Central memory CD8-positive, alpha-beta T cell (primary cell): ENCODE measurements at places on chromosomes 4 and X.
A peak's percentile ranks its signal among the peaks of the same experiment; 100 is the strongest.

GRCh38 chr4:1365271-1366178, 18.5 kb downstream of the UVSSA start:
- DNase-seq, result no peak

DNA sequence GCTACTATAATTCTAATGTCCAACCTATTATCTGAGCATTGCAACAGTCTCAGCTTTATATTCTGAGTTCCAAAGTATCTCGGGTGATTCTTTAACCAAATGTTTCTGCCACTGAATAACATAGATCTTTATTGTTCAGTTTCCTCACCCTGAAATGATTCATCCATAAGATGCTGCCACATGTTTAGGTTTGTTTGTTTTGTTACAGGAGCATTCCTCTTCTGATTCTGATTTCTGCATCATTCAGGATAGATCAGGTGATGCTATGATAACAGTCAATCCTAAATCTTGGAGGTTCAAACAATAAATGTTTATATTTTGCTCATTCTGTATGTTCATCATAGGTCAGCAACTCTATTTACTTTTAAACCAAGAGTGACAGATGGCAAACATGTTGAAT, 927.6 kb downstream of the PCDH7 start:
- DNase-seq, result no peak

DNA sequence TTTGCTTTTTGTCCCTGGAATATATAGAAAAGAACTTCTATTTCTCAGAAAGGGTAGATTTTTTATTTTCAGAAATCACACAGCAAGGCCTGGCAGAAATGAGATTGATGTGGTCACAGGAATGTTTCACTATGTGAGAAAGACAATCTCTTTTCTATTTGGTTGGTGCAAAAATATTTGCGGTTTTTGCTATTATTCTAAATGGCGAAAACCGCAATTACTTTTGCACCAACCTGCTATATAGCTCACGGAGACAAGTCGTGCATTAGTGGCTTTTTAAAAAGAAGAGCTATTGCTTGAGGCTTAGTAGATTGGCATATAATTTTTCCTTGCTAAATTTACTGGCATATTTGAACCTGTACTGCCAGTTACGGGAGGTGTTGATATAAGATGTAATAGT, 100.4 kb downstream of the ITM2A start:
- no peak for DNase-seq

DNA sequence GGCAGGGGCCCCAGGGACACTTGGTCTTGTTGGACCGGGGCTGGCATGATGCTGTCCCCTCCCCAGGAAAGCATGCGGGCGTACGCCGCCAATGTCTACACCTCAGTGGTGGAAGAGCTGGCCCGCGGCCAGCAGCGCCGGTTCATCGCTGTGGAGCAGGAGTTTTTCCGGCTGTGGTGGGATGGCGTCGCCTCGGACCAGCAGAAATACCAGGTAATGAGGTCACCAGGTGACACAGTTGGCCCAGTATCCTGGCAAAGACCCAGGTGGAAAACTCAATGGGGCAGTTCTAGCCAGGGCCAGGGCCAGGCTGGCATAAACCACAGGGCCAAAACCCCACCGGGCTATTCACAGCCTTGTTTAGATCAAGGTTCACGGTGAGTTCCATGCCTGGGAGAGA, 1.5 kb downstream of the MAN2B2 start:
- no peak for DNase-seq

DNA sequence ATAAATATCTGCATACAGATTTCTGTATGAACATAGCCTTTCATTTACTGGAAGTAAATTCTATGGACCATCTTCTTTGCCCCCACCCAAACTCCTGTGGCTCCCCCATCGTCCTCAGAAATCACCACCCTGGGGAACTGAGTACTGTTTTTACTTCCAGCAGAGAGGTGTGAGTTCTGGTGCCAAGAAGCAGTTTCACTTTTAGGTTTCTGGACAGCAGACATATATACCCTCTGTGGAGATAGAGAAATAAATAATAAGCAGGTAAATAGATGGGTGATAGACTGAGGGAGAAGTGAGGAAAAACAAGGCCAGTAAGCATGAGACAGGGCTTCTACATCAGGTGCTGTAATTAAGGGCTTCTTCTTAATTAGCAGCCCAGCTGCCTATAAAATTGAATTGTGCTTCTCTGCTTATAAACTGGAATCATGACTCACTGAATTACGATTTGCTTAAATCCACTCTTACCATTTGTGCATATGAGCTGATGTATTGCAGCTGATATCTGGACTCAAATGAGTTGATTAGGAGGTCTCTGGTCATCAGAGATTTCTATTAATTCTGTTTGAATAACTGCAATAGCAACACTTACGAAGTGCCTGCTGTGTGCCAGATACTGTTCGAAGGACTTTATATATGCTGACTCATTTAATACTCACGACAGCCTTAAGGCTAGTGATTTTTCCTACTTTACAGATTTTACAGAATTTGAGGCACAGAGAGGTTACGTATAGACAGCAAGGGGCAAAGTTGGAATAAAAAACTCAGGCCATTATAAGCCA, 60.8 kb upstream of the DHX15 start:
- DNase-seq, result no peak

DNA sequence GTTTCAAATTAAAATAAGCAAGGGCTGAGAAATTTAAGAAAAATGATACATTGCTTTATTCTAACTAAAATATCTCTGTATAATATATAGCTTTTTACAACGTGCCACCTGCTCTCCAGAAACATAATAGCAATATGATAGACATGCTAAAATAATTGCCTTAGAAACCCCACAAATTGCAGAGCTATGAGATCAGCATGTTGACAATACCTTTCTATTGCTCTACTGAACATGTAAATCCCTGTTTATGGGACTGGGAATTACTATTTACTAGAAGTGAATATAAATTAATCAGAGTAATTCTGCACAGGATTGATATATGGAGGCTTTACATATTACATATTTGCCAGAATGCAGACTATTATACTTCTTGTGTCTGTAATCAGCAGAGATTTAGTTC, 1831.1 kb upstream of the IGFBP7 start:
- DNase-seq, result no peak

- no peak for DNase-seq
These were observed 91.6 kb upstream of the GNPDA2 start for GRCh38 chr4:44817930-44818329.

GRCh38 chrX:45351478-45351877, 150.8 kb upstream of the DIPK2B start:
- DNase-seq, result no peak

- DNase-seq, result no peak
These were observed 136.0 kb upstream of the PABPC4L start for GRCh38 chr4:134337574-134337973.

- no peak for DNase-seq
These were observed 49.3 kb downstream of the PAQR3 start for GRCh38 chr4:78889955-78890354.

GRCh38 chr4:120156120-120156718, 89.6 kb upstream of the MAD2L1 start:
- DNase-seq, result peak; percentile 16

DNA sequence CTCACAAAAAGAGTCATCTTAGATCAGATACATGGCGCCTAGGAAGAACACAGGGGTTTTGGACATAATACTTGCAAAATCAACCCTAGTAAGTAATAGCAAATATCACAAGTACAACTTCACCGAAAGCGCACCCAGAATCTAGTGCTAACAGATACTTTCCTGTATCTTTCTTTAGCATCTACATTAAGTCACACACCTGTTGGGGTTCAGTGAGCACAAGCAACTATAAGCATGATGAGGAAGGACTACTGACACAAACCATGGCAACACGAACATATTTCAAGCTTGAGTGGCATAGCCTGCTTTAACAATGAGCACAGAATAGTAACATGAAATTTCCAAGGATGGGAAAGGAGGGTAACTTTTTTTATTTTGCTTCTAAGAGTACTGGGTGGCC, 116.1 kb downstream of the GPC3 start:
- no peak for DNase-seq

- DNase-seq, result no peak
These were observed 5.5 kb downstream of the PROM1 start for GRCh38 chr4:16078195-16078760.

GRCh38 chr4:188387179-188387791, 248.0 kb downstream of the TRIML1 start:
- no peak for DNase-seq

DNA sequence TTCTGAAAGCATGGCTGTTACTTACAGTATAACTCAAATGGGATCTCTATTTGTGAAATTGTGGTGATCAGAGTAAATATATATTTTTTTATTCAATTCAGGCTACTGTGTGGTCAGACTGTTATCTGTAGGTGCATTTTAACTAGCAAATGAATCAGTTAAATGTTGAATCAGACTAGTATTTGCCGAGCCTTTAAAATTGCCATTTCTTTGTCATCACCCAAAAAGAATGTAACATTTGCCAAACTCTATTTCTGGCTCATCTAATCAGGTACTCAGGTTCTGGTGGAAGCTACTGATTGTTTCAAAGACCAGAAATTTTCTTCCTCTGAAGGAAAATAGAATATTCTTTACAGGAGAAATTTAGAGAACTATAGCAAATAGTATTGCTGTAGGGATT, 1.8 kb upstream of the NAA15 start:
- no peak for DNase-seq

- no peak for DNase-seq
These were observed 278.4 kb upstream of the AGTR2 start for GRCh38 chrX:115892056-115892708.
